Cortex of kidney (tissue), 1 donor: ENCODE measurements at places on chromosomes 16 and 17.

GRCh38 chr17:9151091-9151490 lies 129.8 kb downstream of the NTN1 start:
- no peak for DNase-seq

GRCh38 chr17:51585514-51586104 lies 325.3 kb downstream of the UTP18 start:
- no peak for DNase-seq

GRCh38 chr16:11624636-11625607 lies 38.2 kb upstream of the LITAF start:
- DNase-seq: no peak

DNA sequence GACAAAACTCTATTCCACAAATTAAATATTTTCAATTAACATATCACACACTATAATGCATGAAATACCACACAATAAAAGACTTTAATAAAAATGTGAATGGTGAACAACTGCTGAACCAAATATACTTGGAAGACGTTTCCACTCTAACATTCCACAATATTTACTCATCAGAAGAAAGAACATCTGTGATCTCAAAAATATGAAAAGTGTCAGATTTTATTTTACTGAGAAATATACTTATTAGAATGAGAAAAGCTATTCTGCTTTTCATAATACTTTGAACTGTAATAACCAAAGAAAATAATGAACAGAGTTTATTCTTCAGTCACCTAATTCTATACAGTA lies 181.8 kb upstream of the AXIN2 start:
- no peak for DNase-seq

- no peak for DNase-seq
Measured at GRCh38 chr17:73972901-73973300, 230.6 kb upstream of the RPL38 start.

DNA sequence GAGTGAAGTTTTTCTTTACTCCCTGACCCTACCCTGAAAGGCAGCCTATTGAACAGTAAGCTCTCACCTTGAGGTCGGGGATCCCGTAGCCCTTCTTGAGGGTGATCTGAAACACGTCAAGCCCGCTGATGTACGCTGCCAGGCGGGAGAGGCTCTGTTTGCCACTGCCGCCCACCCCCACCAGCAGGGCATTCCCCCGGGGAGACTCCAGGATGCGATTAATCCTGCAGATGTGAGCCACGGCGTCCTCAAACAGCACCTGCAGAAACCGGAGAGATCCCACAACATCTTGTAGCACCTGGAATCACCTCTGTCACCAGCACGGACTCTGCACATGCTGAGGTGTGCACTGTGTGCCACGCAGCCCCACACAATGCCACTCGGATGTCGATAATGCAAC lies 96.8 kb downstream of the PGS1 start:
- DNase-seq: no peak

- DNase-seq: no peak
Measured at GRCh38 chr17:75380315-75380714, 25.2 kb downstream of the GRB2 start.

DNA sequence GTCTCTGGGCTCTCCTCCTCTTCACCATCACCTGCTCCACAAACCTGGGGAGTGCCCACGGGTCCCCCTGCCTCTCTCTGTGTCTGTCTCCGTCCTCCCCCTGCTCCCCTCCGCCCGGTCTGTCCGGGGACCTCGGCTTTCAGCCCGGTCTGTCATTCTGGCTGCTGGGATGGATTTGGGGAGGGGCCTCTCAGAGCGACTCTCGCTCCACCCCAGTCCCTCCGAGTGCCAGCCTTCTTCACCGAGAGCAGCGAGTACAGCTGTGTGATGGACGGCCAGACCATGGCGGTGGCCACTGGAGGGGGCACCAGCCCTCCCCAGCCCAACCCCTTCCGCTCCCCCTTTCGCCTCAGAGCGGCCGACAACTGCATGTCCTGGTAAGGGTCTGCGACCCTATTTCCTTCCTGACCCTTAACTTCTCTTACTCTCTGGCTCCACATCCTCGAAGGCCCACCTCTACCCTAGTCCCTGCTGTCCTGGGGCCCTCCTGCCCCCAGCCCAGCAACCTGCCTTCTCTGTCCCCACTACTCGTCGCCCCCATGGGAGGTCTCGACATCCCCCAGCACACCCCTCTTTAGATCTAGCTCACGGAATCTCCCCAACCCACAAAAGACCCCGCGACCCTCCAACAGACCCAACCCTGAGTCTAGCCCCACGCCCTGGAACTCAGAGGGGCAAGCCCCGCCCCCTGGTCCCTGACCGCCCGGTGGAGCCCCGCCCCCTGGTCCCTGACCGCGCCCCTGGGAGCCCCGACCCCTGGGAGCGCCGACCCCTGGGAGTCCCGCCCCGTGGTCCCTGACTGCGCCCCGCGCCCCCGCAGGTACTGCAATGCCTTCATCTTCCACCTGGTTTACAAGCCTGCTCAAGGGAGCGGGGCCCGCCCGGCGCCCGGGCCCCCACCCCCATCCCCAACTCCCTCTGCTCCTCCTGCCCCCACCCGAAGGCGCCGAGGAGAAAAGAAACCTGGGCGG lies 5.6 kb upstream of the CXCL16 start:
- no peak for DNase-seq

DNA sequence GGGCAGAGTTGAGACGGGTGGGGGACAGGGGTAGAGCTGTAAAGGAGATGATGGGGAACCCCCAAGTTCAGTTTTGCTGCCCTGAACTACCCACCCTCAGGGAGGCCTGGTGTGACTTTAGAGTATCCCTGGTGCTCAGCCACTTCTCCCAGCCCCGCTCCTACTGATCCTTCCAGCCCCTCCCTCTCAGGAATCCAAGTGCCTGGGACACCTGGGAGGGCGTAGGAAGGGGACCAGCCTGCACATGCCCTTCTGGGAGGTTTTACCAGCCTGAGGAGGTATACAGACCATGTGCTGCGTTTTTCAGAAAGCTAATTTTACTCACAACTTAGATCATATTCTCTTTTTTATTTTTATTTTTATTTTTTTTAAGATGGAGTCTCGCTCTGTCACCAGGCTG lies 4.1 kb downstream of the ST6GALNAC2 start:
- no peak for DNase-seq

- DNase-seq: no peak
Measured at GRCh38 chr16:75181630-75182029, 25.3 kb downstream of the CTRB2 start.

GRCh38 chr16:89624777-89625761 lies 11.6 kb downstream of the DPEP1 start:
- DNase-seq: no peak

- DNase-seq: no peak
Measured at GRCh38 chr17:73589363-73589980, 54.8 kb downstream of the SDK2 start.

DNA sequence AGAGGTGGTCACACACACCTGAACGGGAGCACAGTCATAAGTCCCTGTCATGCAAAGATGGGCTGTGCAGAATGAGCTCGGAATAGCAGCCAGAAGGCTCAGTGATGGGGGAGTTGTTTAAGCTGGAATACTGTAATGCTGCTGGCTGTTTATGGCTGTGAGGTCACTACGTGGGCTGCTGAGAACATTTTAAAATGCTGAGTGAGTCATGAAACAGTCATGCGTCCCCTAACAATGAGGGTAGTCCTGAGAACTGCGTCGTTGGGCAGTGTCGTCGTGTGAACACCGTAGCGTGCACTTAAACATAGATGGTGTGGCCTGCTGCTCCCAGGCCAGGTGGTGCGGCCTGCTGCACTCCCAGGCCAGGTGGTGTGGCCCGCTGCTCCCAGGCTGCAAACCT lies 39.7 kb downstream of the TBCD start:
- DNase-seq: no peak

DNA sequence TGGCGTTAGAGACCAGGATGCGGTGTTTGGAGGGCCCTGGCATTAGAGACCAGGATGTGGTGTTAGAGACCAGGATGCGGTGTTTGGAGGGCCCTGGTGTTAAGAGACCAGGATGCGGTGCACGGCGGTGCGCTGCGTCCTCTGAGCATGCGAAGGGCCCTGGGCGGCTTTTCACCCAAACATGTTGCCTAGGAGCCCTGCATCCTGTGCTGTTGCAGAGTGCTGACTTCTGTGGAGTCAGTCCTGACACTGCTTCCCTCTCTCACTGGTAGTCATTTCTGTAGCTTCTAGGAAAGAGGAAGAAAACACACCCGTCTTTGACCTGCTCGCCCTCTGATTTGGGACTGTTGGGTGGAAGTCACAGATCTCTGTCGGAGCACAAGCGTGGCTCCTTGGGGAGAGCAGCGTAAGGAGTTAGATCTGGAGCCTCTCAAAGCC lies 141.2 kb downstream of the LAT start:
- no peak for DNase-seq

GRCh38 chr17:37614823-37615222 lies 5.6 kb upstream of the SYNRG start:
- DNase-seq: no peak

DNA sequence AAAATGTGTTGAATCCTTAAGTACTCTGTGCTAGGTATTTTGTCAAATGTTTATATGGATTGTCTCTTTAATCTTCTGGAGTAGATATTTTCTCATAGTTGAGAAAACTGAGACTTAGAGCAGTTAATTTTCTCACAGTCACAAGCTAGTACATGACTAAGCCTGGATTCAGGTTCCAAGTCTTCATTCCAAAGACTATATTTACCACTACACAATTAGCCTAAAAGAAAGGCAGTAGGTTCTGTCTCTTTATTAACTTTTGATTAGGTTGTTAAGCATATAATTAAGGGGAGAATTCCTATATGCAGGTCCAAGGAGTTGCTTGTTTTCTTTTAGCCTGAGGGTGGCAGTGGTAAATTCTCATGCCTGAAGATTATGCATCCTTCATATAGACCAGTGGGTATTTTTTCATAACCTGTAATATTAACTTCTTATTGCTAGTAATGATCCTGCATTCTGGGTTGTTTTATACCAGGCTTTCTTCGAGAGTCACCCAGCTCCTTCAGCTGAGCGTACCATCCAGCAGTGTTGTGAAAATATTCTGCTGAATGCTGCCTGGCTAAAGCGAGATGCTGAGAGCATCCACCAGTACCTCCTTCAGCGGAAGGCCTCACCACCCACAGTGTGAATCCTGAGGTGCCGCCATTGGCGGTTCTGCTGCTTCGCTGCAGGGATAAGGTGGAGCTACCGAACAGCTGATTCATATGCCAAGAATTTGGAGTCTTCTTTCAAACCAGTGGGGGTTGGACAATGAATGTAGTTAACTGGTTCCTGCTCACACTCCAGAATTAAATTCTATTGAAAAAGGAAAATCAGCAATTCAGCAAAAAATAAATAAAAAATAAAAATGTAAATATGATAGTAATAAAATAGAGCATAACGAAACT lies 28.2 kb upstream of the KPNB1 start:
- DNase-seq: no peak

- DNase-seq: no peak
Measured at GRCh38 chr17:61928101-61928436, 287 bp upstream of the INTS2 start.

DNA sequence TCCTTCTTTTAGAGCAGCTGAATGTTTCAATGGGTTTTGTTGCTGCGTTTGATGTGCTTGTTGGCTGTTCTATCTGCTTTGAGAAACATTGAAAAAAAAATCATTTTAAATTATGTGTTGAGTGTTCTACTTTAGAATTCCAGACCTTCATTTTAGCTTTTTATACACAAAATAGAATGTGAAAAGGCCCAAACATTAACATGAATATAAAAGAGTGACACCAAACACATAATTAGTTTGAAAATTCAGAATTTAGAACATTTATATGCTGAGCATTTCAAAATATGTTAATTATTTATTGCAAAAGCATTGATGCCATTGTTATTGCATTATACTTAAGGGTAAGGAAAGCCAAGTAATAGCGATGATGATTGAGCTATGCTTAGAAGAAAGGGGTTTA lies 2.9 kb downstream of the NFAT5 start:
- DNase-seq: no peak

DNA sequence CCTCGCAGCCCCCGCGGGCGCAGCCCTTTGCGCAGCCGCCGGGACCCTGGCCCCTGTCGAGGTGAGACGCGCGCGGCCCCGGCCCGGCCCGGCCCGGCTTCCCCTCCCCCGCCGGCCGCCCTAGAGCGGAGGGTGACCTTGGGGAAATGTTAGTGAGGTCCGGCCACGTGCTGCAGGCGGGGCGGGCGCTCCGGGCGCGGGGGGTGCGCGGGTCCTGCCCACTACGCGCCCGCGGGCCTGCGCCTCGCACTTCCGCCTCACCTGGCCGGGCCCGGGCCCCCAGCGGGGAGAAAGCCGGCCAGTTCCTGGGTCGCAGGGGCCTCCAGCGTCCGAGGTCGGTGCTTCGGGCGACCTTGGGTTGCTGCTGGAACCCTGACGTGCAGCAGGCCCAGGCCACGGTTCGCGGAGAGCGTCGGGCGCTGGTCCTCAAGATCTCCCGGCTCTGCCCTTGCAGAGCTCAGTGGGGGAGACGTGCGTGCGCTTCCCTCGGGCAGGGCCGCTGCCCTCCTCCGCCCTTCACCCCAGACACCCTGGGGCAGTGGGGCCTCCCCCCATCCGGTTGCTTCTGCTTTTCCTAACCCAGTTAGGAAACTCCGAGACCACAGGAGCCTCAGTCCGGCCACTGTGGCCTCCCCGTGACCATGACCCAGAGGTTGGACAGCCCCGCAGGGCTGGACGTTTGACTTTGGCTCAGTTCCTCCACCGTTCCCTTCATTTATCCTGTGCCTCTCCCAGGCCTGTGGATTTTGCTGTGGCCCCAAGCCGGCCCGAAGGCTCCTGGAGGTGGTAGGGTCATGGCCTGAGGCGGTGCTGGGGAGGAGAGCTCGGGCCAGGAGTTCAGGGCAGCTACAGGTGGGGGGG lies 791 bp downstream of the MCRIP2 start:
- no peak for DNase-seq

DNA sequence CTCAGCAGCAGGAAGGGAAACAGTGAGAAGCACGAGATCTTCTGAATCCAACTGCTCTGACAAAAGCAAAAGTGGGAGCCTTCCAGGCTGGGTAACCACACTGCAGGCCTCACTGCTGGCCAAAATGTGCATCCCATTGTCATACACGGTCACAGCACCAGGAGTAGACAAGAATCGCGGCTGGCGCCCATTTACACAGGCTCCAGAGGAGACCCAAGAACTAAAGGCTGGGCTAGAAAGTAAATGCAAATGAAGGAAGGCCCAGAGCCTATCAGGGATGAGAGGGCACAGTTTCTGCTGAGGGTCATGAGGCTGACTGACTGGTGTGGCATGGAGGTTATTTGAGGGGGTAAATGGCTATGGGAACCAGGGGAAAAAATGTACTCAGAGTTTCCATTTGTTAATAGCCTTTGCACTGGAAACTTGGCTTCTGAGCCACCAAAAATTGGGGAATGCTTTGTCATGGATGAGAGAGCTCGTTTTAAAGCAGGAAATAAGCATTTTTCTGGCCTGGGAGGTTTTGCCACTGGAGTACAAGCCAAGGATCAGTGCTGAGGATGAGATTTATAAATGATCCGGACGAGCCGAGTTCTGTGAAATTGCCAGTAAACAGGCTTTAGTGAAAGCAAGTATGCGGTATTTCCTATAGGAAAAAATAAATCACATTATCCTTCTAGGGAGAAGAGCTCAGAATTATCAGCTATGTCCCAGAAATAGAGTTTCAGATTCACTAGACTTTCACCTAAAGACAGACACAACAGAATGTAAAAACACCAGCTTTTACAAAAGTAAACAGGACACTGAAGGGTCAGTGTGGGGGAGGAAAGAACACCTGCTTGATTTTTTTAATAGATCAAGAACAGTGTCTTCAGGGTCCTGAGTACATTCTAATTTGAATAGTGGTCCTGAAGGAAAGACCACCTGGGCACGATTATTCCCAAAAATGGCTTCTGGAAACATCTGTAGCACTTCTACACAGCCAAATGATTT lies 66.9 kb upstream of the GSG1L start:
- DNase-seq: no peak
